Foreskin fibroblast (primary cell): ENCODE measurements at places on chromosomes 12 and 14.
A peak's percentile ranks its signal among the peaks of the same experiment; 100 is the strongest.

DNA sequence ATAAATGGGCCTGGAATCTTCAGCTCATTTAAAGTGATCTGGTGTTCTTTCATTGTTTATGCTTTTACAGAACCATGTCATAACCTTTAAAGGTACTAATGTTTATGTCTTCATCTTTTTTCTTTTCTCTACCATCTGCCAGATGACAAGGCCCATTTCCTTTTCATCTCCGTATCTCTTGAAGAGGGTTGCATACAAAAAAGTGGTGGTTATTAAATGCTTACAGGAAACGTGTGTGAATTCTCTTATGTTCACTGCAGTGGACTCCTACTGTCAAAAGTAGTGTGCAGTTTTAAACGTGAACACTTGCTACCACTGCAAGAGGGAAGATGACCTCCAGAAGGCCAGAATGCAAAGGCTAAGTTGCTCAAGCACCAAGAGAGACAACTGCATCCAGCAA is 91.4 kb downstream of the TTC7B start:
- no peak for DNase-seq

- no peak for DNase-seq
These were observed 9.6 kb downstream of the ARF3 start for GRCh38 chr12:48947727-48948126.

GRCh38 chr12:102950107-102950949 is 7.1 kb upstream of the ASCL1 start:
- DNase-seq = no peak

- no peak for DNase-seq
These were observed 28.0 kb downstream of the DAO start for GRCh38 chr12:108907839-108908351.

GRCh38 chr12:78918268-78918667 is 53.7 kb downstream of the SYT1 start:
- DNase-seq = no peak

DNA sequence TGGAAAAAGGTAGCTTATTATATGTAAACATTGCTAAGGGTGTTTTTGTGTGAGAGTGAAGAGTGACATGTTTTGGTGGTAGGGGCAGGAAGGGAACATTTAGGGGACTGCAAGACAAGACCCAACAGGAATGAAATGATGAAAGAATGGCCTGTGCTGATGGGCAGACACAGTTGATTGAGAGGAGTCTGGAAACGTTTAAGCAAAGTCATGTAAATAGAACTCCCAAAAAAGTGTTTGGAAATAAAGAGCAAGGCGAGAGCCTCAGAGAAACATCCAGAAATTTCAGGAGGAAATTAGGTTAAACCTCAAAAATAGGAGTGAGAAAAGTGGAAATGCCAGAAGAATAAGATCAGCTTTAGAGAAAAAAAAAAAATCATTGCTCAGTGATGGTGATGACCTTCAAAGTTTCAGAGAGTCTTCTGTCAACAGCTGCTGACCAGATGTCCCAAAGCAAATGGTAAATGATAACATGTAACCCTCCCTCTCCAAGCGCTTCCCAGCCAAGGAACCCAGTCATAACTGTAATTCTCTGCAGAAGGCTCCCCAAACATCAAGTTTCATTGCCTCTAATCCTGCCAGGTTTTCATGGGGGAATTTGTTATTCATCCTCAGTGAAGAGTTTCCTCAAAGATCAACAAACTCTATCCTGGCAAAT is 223.2 kb upstream of the FAR2 start:
- peak; percentile 97 for DNase-seq

DNA sequence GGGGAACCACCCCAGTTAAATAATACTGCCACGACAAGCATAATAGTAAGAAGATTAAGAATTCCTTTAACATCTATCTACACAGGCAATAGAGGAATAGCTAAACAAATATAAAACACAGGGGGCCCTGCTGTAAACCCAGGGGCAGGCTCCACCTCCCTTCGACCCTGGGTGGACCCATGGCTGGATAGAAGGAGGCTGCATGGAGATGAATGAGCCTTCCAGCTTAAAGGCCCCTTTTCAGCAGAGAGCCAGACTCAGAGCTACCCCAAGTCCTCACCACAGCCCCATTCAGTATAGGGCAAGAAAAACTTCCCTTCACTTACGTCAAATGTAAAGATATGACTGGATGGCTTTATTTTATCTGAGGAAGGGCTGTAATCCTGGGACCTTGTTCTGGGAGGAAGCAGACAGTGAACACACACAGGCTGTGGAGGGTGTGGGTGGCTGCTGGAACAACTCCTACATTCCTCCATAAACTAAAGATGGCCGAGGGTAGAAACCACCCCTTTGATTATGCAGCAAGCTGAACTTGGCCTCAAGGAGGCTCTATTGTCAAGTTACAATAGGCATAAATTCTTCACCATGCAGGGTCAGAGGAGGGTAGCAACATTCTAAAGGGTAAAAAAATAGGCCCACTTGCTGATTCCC is 30.4 kb downstream of the NUAK1 start:
- DNase-seq = peak; percentile 65

DNA sequence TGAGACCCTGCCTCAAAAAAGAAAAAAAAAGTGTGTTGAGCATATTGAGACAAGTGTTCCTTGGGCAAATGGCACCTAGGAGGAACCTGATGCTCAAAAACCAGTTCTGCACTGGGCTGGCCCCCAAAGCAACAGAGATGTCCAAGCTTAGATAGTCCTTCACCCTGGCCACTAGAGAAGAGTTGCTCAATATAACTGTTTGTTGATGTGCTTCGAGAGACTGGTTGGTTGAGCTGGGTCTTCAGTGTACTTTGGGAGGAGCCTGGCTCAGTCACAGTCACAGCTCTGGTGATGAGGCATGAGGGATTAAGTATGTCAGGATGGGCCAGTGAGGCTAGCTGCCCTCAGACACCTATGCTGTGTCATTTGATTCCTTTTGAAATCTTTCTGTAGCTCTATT is 38.0 kb downstream of the SLC2A14 start:
- DNase-seq = no peak

DNA sequence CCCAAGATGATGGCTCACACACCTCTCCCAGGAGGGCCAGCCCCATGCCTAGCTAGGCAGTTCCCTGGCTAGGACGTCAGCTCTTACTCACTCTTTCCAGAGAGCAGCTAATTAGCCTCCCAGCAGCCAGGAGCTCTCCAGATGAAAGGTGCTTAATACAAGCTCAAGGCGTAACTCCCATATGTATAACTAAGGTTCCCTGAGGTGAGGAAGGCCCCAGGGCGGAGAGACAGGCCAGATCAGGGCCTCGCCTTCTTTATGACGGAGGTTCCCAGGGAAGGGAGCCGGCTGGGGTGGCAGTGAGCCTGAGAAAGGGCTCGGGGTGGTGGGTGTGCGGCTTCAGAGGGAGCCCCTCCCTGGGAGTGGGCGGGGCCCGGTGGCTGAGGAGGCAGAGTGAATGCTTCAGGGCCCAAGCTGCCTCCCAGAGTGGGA is 26.4 kb upstream of the ZFP36L1 start:
- DNase-seq = peak; percentile 60

- peak; percentile 90 for DNase-seq
These were observed 799 bp downstream of the SLC38A6 start for GRCh38 chr14:60981633-60982455.

- DNase-seq = peak; percentile 87
These were observed 27.0 kb upstream of the AKAP5 start for GRCh38 chr14:64438181-64438841.

DNA sequence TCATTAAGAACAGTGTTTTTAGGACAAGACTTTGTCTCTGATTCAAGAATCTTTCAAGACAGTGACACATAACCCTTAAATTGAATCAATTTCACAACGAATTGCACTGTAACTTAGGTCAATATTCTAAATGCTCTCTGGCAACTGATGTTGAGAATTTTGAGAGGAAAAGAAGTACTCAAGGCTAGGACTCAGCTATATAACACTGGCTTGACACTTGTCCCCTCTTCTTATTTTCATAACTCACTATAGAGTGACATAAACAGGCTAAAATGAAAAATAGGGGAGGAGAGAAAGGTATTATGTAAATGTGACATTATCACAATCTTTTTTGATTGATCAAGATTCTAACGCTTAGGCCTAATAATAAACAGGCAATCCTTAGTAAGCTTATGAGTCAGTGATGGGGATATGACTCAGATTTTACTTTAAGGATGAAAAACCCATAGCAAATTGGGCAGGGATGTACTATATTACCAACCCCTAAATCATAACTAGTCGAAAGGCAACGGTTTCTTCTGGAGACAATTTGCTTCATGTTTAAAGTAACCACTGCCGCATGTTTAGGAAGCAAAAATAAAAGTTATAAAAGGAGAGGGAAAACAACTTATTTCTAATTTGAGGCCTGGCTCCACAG is 10.9 kb downstream of the BTG1 start:
- DNase-seq = peak; percentile 91

DNA sequence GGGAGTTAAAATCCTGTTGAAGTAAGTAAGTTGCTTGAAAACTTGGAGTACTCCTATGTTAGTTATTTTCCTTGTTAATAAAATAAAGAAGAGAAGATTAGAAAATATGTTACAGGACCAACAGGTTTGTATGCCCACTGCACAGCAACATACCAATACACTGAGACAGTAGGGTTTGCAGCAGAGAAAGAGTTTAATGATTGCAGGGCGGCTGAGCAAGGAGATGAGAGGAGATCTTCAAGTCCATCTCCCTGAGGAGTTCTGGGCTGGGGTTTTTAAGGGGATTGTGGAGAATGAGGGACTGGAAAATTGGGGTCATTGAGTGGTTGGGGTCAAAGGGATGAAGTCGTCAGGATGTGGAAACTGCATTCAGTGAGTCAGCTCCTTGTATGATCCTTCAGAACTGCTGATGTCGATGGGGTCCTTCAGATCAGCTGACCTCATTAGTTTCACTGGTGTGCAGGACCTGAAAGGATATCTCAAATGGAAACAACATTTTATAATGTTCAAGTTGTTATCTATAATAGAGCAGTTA is 4.3 kb upstream of the HSD17B6 start:
- no peak for DNase-seq

DNA sequence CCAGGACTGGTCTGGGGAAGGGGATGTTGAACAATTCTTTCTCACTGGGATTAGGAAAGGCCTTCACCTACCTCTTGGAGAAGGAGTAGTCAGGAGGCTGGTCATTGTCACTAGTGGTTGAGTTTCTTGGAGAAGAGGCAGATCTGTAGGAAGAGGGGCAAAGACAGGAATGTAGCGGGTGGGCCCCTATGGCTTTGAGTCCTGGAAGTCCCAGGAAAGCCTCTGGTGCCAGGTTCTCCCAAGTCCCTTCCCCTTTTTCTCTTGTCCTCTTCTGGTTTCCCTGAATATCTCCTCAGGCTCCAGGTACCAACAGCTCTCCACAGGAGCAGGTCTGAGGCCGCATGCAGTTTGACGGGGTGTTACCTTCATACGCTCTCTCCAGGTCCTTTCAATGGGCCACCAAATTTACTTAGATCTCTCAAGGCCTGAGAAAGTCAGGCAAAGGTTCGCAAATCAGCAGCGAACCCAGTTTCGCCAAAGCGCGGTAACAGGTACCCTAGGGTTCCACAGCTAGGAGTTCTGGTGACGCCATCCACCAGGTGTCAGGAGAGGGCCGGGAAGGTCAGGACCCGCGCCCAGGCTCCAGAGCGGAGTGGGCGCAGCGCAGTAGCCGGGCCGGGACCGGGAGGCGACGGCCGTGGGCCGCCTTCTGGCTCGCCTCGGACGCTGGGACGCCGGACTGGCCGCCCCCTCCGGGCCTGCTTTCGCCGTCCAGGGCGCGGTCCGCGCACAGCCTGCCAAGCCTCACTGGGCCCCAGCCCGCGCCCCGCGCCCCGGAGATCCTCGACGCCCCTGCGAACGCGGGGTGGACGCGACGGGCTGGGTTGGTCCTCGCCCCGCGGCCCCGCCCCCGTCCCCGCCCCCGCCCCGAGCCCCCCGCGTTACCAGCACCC is 795 bp downstream of the SMAGP start:
- DNase-seq = peak; percentile 71

DNA sequence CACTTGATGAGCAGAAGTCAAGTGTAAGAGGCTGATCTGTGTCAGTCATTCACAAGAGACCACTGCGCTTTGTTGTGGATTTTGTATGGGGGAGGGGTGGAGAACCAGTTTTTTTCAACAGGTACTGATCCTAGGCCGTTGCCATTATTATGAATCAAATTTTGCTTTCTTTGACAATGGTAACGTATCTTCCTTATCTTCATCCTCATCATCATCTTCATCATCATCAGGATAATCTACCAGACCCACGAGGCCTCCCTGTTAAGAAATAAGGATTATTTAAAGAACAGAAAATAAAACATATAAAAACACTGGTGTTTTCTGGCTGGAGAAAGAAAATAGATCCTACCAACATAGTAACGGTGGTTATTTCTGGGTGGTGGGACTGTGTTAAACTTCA is 41.0 kb upstream of the CCDC88C start:
- DNase-seq = no peak

DNA sequence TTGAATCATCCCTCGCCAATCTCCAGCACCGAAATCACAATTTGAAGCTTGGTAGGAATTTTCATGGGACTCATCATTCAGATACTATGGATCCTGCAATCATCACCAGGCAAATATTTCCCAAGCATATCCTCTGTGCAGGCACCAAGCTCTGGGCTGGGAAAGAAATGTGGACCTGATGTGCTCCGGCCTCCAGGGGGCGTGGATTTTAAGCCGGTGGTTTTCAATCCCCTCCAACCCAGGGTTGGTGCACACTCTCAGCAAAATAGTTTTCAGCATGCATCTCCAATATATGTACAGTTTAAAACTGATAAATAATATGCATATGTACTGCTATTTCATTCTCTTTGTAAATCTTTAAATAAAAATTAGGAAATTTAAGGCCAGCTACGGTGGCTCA is 98.9 kb downstream of the RBM19 start:
- no peak for DNase-seq

GRCh38 chr14:99150236-99150635 is 121.8 kb downstream of the BCL11B start:
- no peak for DNase-seq

DNA sequence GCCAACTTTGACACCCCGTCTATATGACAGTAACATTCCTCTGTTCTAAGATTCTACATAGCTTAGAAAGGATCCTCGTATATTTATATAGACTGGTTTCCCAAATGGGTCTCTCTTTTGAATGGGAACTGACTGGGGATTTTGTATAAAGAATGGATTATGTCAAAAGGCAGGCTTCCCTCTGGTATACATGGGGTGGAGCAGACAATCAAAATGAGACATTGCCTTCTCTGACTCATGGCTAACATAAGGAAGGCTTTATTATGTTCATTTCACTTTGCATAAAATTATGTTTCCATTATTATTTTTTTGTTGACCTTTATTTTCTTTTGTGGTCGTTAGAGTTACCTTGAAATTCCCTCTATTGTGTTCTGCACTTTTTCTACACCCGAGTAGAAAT is 211.1 kb downstream of the ALG10B start:
- DNase-seq = no peak

DNA sequence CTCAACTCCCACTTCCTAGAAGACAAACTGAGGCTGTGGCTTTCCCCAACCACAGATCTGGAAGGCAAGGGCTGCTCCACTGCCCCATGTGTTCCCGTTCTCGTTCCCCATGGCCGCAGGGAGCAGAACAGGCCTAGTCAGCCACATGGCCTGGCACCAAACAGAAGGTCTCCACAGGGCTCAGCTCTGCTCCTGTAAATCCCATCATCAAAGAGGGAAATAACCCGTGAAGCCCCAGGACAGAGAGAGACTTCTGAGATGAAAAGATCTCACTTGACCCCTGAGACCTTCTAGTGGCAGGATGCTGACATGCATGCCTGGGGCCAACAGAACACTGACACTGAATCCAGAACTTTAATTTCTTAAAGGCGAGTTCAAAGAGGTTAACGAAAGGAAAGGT is 68.9 kb downstream of the BCL11B start:
- DNase-seq = no peak

- peak; percentile 64 for DNase-seq
These were observed 152.3 kb downstream of the MSRB3 start for GRCh38 chr12:65430571-65431306.
